ENCODE measurements at places on chromosomes 11 and 22. TPM values are rescaled to one million over a fixed set of nuclear protein-coding genes. Genes with fewer than 3 reads are reported as not detected.

Gene SLC1A2
- 0.72 TPM for total RNA-seq

Gene IRAG1
- total RNA-seq = 2.7 TPM

Gene KLHL22
- 46.6 TPM for total RNA-seq

Gene SLC22A9
- total RNA-seq = not detected

Gene CASP12
- total RNA-seq = not detected

Gene KCNJ11
- total RNA-seq = not detected

Gene MN1
- 6.2 TPM for total RNA-seq

Gene NRGN
- not detected for total RNA-seq

DNA sequence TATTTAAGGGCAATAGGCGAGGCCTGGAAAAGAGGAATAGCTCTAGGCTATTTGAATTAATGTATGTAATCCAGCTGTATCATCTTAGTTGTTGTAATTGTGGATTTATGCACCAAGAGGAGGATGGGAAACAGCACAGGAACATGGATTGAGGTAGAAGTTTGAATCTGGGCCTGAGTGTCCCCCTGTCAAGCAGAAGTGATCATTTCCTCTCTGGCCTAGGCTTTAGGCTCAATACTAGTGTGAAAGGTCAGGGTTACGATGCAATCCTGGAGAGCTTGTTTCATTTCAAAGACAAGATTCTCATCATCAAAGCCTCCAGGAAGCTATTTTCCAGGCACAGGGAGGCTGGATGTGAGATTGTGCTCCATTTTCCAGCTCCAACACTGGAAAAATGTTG is 77.9 kb upstream of the HSD17B12 start:
- no peak overlapping the region for H3K4me3 ChIP-seq
- H3K27me3 ChIP-seq = peaks cover 9% of the 10 kb centered on the region
- H3K4me1 ChIP-seq = no peaks in the 10 kb centered on the region
- no peaks in the 10 kb centered on the region for H3K36me3 ChIP-seq
- DNase-seq = no peak

GRCh38 chr22:47047321-47048122 is 285.1 kb downstream of the TBC1D22A start:
- no peak overlapping the region for H3K4me3 ChIP-seq
- DNase-seq = peak; percentile 68
- H3K27ac ChIP-seq = no peak overlapping the region
- H3K27me3 ChIP-seq = no peaks in the 10 kb centered on the region
- peaks cover 3% of the 10 kb centered on the region for H3K4me1 ChIP-seq

GRCh38 chr11:102241026-102241425 is 76.3 kb upstream of the BIRC3 start:
- H3K36me3 ChIP-seq = no peaks in the 10 kb centered on the region
- no peak overlapping the region for H3K4me3 ChIP-seq
- no peaks in the 10 kb centered on the region for H3K27me3 ChIP-seq
- peak overlapping the region; percentile 72 for H3K27ac ChIP-seq
- DNase-seq = no peak

DNA sequence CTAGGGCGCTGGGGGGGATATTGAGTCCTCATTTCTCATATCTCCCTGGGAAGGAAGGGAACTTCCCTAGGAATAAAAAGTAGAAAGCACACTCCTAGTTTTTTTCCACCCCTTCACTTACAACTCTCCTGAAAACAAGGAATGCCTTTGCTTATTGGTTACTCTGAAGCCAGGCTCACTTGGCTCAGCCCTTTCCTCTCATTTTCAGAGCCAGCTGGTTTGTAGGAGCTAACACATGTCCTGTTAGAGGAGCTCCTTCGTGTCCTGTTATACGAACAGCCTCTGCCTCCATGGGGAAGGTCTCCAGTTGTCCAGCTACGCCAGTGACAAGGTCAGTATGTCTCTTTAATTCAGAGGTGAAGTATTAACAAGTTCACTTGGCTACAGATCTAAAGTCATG is 17.6 kb downstream of the ALKBH8 start:
- DNase-seq = no peak
- no peak overlapping the region for H3K4me3 ChIP-seq
- no peaks in the 10 kb centered on the region for H3K27me3 ChIP-seq
- H3K27ac ChIP-seq = no peak overlapping the region
- H3K36me3 ChIP-seq = peaks cover under 1% of the 10 kb centered on the region

DNA sequence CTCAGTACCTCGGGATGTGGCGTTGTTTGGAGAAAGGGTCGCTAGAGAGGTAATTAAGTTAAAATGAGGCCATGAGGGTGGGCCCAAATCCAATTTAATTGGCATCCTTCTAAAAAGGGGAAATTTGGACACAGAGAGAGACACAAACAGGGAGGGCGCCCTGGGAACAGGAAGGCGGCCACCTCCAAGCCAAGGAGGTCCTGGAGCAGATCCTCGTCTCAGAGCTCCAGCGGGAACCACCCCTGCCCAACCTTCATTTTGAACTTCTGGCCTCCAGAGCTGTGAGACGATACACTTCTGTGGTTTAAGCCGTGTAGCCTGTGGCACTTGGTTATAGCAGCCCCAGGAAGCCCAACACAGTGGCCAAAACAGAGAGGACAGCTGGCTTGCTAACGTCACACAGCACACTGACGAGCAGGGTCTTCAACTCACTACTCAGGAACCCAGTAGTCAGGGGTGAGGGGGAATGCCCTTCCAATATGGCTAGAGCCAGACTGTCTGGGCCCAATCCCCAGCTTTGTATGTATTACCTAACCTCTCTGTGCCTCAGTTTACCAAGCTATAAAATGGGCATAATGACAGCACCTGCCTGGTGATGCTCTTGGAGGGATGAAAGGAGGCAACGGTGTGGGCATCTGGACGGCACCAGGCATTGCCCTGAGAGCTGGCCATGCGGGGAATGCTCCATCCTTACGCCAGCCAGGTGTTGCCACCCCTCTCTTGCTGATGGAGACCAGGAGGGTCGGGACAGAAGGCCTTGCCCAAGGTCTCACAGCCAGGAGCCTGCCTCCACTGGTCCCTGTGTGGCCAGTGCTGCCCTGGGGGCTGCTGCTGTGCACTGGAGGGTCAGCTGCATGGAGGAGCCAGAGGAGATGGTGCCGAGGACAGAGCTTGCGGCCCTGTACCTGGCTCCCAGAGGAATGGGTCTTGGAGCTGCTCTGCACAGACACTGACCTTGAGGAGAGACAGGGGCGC is 53.3 kb upstream of the LINC01488 start:
- no peaks in the 10 kb centered on the region for H3K36me3 ChIP-seq
- peak; percentile 55 for DNase-seq
- no peak overlapping the region for H3K4me3 ChIP-seq
- H3K27me3 ChIP-seq = no peaks in the 10 kb centered on the region

DNA sequence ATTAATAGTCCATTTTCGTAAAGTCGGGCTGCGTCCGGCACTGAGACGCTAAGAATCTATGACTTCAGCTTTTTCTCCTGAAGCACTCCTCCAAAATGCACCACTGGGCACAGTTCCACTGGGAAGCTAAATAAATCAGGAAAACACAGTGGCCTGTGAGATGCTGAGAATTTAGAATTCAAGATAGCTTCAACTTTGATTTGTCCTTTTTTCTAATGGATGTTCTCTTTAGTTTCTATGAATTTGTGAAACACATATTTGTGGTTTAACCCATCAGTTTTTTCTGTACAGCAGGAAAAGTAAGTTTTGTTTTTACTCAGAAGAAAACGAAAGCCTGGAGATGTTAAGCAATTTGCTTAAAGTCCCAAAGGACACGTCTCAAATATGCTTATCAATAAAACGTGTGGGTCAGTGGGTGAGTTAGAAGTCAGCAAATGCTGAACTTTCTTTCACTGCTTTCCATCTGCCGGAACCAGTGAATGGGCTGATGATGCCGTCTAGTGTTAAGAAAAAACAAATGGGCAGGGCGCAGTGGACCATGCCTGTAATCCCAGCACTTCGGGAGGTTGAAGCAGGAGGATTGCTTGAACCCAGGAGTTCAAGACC is 40.7 kb upstream of the CLMP start:
- no peak for DNase-seq
- no peaks in the 10 kb centered on the region for H3K27me3 ChIP-seq
- peak overlapping the region; percentile 70 for H3K27ac ChIP-seq
- H3K36me3 ChIP-seq = no peaks in the 10 kb centered on the region

DNA sequence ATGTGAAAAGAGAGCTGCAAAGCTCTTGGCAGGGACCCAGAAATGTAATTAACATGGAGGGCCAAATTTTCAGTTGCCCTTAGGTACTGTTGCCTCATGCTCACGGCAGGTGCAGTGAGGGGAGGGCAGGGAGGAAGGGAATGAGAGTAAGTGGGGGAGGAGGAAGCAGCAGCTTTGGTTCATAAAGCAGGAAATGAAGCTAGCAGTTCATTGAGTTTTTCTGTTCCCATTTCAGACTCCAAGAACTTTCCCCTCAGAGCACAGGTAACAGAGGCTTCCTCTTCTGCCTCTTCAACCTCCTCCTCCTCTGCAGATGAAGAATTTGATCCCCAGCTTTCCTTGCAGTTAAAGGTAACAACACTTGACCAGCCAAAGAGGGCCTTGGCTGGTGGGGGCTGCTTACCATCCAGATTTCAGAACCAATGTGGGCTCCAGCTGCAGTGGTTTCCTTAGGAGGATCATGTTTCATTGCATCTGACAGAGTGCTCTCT is 57.9 kb upstream of the PARVA start:
- H3K4me1 ChIP-seq = peaks cover 6% of the 10 kb centered on the region
- H3K36me3 ChIP-seq = no peaks in the 10 kb centered on the region
- no peaks in the 10 kb centered on the region for H3K27me3 ChIP-seq
- no peak overlapping the region for H3K4me3 ChIP-seq

GRCh38 chr11:128052912-128053641 is 534.3 kb downstream of the ETS1 start:
- H3K27me3 ChIP-seq = no peaks in the 10 kb centered on the region
- H3K4me1 ChIP-seq = peaks cover 38% of the 10 kb centered on the region
- peak overlapping the region; percentile 2 for H3K4me3 ChIP-seq
- H3K36me3 ChIP-seq = no peaks in the 10 kb centered on the region
- H3K27ac ChIP-seq = peak overlapping the region; percentile 83

DNA sequence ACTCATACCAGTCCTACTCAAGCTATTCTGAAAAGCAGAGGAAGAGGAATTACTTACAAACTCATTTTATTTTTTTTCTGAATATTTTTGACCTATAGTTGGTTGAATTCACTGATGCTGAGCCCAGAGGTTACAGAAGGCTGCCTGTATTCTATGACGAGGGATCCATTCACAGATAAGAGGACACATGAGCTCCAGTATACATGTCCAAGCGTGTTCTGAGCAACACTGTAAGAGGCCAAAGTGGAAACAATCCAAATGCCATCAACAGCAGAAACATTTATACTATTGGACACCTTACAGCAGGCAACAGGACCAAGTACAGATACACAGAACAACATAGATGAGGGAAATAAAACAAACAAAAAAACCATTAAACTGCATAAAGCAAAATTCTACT is 10.3 kb downstream of the KDM4E start:
- H3K4me3 ChIP-seq = no peak overlapping the region
- H3K27me3 ChIP-seq = no peaks in the 10 kb centered on the region
- no peak overlapping the region for H3K27ac ChIP-seq
- DNase-seq = no peak

DNA sequence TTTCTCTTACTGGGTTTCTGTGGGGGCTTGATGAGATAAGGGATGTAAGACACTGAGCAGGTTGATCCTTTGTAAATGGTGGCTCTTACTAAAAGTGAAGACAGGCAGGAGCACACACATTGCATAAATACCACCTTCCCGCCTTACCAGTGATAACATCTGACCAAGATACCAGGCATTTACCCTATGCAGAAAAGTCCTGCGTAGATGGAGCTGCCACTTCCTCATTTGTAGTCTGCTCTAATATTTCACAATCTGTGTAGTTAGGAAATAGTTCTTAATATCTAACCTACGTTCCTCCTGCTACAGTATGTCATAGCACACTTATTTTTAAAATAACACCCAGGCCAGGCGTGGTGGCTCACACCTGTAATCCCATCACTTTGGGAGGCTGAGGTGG is 23.9 kb upstream of the SWAP70 start:
- H3K4me3 ChIP-seq = no peak overlapping the region
- H3K4me1 ChIP-seq = no peaks in the 10 kb centered on the region
- H3K27me3 ChIP-seq = no peaks in the 10 kb centered on the region
- no peaks in the 10 kb centered on the region for H3K36me3 ChIP-seq

- no peak overlapping the region for H3K27ac ChIP-seq
- H3K36me3 ChIP-seq = no peaks in the 10 kb centered on the region
- no peak overlapping the region for H3K4me3 ChIP-seq
Measured at GRCh38 chr11:25961539-25961938, 370.4 kb upstream of the ANO3 start.

GRCh38 chr22:46049726-46050450 is 72.9 kb upstream of the WNT7B start:
- no peak overlapping the region for H3K4me3 ChIP-seq
- no peak overlapping the region for H3K27ac ChIP-seq
- no peaks in the 10 kb centered on the region for H3K27me3 ChIP-seq
- peak; percentile 65 for DNase-seq

Data from osteoblast (primary cell).